NCI-H1092 (cell line): ENCODE measurements at places on chromosomes 12 and 14.
A peak's percentile ranks its signal among the peaks of the same experiment; 100 is the strongest.

DNA sequence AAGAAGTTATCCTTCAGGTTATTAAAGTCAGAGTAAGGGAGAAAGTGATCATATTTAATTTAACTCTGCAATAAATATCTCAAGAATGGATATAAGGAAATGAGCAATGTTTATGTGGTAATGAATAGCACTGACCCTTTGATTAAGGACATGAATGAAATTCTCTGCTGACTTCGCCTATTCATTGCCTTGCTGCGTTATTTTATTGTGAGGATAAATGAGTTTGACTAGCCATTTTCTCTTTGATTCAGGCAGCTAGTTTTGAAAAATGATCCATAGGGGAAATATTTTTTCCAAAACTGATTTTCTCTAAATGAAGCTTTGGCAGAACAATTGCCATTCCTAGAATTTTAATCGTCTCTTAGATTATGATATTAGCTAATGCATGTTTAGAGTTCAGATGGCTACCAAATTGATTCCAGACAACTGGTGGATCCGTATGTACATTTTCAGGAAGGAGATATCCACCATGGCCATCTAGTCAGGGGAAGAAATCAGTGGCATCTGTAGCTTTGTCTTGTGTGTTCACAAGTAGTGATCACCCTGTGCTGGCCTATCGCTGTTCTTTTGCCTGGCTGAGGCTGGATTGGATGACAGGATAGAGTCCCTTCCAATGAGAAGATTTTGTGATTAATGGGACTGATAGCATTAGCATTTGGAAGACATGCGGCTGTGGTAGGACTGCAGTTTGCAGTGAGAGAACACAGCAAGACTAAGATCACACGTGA, 302.3 kb upstream of the RGS6 start:
- DNase-seq, result no peak

GRCh38 chr12:130990034-130990433, 36.3 kb downstream of the ADGRD1 start:
- DNase-seq, result no peak

GRCh38 chr12:91406920-91407341, 224.3 kb upstream of the DCN start:
- no peak for DNase-seq

DNA sequence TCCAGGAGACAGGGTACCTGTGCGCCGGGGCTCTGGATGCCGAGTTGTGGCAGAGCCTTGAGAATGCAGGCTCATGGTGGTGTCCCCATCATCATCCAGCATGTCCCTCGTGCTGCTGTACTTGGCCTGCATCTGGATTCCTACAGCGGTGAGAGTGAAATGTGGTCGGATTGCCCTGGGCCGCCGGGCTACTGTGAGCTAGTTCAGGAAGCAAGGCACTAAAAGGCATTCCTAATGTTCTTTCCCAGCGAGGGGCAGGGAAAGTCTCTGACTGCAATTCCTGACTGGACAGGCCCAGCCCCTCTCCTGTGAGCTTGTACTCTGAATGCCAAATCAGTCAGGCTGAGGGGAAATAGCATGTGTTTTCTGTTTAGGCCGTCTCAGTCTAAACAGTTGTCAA, at the start of gene CLEC1A:
Gene CLEC1A (minus strand): TSS at position 195 of the 400 bp plus-strand sequence. CDS start 63 bp downstream, at position 132.
- no peak for DNase-seq

DNA sequence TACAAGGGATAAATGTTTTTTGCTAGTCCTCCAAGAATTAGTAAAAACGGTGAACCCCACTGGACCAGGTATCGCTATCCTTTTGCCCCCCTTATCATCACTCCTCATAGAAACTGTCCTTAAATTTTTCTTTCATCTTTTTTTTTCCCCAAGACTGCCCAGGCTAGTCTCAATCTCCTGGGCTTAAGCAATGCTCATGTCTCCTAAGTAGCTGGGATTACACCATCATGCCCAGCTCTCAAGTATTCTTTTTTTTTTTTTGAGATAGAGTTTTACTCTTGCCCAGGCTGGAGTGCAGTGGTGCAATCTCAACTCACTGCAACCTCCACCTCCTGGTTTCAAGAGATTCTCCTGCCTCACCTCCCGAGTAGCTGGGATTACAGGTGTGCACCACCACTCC, 9.7 kb downstream of the IRF2BPL start:
- no peak for DNase-seq

- DNase-seq, result no peak
Observed at GRCh38 chr12:121093487-121093891, 39.2 kb upstream of the P2RX7 start.

DNA sequence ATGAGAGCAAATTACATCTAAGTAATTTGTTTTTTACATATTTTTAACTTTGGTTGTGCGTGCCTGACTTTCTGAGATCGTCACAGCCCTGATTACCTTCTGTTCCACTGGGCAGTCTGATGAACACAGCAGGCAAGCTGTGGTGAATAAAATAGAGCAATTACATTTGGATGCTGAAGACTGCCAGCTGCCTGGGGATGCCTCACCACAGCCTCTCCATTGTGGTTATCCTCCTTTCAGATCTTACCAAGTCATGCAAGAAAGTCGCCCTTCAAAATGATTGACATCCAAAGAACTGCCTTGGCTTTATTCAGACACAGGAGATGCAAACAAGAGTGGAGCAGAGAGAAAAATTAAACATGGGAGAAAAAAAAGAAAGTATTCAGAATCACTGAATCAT, 456.6 kb upstream of the TMPO start:
- DNase-seq, result no peak

GRCh38 chr12:19198272-19198671, 68.7 kb downstream of the PLEKHA5 start:
- no peak for DNase-seq

GRCh38 chr12:66884091-66884490, 205.2 kb upstream of the GRIP1 start:
- no peak for DNase-seq

GRCh38 chr12:132429946-132430643, 59.9 kb upstream of the FBRSL1 start:
- peak; percentile 84 for DNase-seq

DNA sequence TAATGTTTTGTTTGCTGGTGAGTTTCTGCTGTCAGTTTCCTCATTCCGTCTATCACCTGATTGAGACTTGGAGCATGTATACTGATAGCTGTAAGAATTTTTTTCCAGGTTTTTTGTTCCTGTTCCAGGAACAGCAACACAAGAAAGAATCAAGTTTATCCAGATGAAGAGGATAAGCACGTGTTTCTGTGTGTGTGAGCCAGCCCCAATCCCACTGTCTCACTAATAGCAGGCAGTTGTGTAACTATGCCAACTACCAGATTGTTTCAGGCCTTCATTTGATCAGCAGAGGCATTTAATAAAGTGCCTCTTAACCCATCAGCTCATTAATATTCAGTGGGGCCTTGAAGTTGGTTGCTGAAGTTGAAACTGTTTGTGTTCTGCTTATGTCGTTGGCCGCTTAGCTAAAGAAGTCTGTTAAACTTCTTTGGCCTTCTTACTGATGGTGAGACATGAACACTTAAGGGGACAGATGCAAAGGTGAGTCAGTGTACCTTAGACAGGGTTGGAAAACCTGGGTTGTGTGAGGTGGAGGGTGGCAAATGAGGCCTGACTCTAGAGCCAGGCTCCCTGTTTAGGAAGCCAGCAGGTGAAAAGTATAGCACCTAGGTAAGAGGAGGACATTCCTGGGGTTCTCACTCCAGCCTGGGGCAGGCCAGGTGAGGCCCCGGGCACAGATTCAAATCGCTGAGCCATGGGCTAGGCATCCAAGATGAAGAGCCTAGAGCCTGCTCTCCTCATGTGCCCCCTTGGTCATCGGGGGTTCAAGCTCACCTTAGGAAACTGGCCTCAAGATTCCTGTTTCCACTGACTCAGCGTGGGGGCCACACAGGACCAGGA, 3.7 kb downstream of the ANKRD13A start:
- DNase-seq, result no peak

DNA sequence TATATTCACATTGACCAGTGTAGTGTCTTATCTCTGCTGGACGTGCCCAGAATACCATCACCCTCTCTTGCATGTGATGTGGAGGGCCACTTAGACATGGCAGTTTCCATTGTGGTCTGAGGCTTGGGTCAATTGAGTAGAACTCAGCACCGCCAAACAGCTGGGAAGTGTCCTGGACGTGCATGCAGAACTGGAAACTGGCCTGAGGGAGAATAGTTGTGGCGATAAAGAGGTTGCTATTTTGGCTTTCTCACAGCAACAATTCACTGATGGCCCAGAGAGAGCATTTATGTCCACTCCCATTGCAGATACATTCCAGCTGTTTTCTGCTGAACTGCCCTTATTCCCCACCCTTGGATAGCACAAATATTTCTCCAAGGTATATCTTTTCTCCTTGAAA, 210.1 kb upstream of the DAAM1 start:
- no peak for DNase-seq

DNA sequence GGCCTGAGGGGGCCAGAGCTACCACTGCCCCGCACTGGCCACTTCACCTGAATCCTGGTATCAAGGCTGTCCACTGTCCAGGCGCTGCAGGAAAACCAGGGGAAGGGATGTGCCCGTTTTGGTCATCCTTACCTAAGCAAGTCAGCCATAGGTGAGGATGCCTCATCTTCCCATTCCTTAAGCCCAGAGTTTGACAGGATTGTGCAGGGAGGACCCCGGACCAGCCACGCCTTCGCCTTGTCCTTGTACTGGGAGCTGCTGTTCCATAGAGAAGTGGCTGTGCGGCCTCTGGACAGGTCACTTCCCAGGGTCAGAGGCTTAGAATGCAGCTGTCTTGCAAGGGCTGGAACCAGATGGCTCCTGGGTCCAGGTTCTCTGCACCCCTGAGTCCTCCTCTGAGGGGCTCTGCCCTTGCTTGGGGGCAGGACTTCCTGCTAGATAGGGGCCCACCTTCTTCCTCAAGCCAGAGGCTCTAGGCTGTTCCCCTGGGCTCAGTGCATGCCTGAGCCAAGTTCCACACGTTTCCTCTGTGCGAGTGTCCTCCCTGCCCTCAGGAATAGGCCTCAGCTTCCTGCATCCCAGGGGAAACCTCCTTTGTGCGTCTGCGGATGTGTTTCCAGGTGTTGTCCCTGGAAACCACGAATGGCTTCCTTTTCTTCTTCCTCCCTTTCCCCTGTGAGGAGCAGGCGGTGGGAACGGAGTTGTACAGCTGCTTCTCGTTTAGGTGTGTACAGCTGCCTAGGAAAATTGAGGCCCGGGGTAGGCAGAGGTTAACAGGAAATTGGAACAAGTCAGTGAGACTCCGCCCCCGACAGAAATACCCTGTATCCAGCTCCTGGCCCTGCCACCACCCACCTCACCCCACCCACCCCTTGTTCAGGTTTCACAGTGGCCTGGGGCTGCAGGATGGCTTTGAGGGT, 54.3 kb upstream of the RIN3 start:
- DNase-seq, result no peak

DNA sequence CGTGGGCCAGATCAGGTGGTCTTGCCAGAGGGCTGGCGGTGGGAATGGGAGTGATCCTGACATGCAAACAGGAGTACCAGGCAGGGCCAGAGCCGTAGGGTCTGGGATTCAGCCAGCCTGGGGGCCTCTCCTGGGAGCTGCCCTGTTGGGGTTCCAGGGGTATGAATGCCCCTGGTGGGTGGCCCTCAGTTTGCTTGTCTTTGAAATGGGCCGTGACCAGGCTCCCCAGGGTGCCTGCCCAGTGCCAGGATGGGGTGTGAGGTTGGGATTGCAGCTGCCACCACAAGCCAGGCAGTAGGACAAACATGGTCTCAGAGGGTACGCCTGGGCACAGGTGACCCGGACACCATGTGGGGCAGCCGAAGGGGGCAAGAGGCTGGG, 168.8 kb downstream of the KIF26A start:
- DNase-seq, result no peak

GRCh38 chr14:22071006-22071405, 397.4 kb upstream of the OR4E1 start:
- DNase-seq, result no peak

DNA sequence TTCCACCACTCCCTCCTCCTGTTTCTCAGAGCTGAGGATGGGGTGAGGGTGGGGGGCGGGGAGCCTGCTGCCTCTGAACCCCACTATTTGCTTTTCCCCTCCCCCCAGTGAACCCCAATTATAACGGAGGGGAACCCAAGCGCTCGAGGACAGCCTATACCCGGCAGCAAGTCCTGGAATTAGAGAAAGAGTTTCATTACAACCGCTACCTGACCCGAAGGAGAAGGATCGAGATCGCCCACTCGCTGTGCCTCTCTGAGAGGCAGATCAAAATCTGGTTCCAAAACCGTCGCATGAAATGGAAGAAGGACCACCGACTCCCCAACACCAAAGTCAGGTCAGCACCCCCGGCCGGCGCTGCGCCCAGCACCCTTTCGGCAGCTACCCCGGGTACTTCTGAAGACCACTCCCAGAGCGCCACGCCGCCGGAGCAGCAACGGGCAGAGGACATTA, 1.1 kb downstream of the HOXC4 start:
- DNase-seq, result no peak

GRCh38 chr14:103386713-103387329, 1.6 kb downstream of the MARK3 start:
- no peak for DNase-seq

DNA sequence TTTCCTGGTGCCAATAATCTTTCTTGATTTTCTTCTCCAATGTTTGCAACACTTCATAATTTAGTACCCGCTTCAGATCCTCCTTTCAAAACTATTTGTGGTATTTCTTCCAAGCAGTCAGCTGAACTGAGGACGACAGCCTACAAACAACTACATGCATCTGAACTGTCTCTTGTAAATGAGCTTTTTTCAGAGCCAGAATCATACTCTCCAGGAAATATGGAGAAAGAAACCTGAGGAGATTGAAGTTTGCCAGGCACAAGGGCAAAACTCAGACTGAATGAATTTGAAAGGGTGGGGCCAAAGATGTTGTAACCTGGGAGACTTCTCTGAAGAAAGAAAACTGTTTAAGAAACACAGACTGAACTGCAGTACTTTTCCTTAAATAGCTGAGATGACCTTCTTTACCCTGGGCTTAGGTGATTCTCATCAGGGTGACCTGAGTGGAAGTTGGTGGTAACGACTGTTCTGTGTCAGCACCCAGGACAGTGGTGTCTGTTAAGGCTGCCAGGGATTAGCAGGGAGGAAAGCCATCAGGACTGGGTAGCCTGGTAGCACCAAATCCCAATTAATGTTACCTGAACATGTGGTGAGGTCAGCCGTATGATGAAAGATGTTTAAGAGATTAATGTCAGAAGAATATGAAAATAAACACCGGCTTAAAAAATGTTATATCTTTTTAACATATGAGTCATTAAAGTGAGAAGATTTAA, 95.0 kb downstream of the TGFB3 start:
- no peak for DNase-seq

DNA sequence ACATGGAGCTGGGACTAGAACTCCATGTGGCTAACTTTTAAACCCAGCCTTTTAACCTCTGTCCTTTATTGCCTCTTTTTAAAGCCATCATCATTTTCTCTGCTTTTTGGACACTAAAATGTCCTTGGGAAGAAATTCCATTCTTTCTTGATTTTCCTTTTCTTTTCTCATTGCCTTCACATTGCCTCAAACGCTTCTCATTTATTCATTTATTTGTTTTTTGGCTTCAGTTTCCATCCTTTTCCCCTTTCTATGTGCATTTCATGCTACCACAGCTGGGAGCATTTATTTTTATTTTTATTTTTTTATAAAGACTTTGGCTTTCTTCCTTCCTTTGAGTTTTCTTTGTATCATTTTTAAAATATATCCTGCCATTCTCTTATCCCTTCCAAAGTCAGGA, 212.2 kb downstream of the DACT1 start:
- no peak for DNase-seq
